ENCODE measurements at places on chromosomes 4 and X.

GRCh38 chr4:34964613-34965012 lies 1279.7 kb downstream of the ARAP2 start:
- DNase-seq: no peak

DNA sequence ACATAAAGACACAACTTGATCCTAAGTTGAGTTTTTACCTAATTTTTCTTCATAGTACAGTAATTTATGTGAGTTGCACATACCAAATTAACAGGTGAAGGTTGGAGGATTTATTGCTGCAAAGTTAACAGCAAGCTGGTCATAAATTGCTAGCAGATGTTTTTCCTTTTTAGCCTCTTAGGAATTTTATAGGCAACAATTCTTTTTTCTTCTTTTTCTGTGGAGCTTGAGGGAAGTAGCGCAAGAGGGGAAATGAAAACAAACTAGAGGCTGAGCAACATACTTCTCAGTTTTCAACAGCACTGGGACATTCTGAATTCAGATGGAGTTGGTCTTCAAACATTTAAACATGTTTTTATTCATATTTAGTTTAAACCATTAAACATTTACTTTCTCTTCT lies 63.7 kb upstream of the TLR2 start:
- DNase-seq: no peak

DNA sequence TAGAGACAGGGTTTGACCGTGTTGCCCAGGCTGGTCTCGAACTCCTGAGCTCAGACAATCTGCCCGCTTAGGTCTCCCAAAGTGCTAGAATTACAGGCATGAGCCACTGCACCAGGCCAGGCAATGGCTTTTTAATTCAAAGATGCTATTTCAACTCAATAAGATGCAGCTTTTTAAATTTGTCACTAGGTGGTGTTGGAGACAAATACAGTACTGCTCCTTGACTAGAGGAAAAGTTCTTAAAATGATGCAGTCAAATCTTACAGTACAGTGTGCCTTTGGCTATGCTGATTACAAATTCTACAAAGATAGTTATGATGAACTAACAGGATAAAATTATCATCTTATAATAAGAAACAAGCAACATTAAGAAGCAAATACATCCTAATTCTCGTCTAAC lies 441.1 kb downstream of the KCNIP4 start:
- no peak for DNase-seq

DNA sequence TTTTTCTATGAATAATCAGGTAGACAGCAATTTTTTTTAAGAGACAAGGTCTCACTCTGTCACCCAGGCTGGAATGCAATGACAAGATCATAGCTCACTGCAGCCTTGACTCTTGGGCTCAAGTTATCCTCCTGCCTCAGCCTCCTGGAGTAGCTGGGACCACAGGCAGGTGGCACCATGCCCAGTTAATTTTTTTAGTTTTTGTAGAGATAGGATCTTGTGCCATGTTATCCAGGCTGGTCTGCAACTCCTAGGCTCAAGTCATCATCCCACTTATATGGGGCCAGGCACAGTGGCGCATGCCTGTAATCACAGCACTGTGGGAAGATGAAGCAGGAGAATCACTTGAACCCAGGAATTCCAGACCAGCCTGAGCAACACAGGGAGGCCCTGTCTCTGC lies 26.8 kb downstream of the AFAP1 start:
- no peak for DNase-seq

DNA sequence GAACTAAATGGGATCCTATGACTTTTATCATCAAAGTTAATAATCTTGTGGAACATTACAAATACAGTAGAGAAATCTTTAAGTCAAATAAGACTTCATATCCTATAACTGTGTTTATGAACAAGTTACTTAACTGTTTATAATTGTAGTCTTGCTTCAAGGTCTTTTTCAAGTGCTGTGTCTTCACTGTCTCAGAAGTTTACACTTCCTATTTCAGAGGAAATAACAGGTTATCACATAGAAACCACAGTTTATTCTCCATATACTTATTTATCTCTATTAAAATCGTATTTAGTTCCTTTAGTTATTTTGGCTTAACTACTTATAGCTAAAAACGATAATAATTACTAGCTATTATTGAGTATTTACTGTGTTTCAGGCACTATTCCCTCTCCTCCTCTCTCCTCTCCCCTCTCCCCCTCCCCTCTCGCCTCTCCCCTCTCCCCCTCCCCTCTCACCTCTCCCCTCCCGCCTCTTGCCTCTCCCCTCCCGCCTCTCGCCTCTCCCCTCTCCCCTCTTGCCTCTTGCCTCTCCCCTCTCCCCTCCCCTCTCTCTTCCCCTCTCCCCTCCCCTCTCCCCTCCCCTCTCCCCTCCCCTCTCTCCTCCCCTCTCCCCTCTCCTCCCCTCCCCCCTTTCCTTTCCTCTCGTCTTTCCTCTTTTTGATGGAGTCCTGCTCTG lies 63.7 kb downstream of the RBPJ start:
- DNase-seq: no peak

DNA sequence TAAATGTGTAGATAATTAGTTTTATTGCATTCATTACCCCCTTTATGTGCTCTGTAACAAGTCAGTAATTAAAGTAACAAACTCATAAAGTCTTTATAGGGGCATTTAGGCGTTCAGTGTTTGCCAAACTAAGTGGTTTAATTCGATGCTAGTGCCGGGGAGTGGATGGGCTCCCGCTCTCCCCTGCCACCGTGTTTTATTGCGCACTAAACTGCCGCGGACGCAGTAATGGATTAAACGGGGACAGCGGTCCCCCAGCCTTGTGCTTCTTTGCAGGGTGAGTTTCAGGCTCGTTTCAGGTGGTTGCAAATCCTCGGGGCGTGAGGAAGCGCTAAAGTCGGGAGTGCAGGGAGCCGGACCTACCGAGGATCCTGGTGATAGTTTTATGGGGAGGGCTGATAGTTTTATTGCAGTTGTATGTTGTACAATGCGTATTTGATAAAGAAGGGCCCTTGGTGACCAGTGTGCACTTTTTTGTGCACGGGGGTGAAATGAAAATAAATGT lies 1.6 kb upstream of the PHOX2B start:
- DNase-seq: no peak

- no peak for DNase-seq
Measured at GRCh38 chrX:148741441-148741840, 241.0 kb downstream of the AFF2 start.

DNA sequence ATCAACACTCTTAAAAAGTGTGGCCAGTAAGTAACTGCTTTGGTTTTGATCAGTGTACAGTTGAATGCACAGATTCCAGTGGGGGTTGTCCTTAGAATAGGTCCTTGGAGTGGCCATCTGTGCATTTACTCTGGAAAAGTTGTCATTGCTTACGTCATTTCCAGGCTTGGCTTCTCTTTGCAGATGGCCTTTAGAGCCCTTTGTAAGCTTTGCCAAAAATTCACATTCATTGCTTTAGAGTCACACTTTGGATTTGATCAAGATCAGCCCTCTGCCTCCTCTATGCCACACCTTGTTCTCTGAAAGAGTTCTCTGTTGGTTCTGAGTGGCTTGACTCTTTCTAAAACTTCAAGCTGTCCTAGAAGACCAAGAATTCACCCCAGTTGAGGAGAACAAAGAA lies 83.9 kb downstream of the MAMLD1 start:
- DNase-seq: no peak

DNA sequence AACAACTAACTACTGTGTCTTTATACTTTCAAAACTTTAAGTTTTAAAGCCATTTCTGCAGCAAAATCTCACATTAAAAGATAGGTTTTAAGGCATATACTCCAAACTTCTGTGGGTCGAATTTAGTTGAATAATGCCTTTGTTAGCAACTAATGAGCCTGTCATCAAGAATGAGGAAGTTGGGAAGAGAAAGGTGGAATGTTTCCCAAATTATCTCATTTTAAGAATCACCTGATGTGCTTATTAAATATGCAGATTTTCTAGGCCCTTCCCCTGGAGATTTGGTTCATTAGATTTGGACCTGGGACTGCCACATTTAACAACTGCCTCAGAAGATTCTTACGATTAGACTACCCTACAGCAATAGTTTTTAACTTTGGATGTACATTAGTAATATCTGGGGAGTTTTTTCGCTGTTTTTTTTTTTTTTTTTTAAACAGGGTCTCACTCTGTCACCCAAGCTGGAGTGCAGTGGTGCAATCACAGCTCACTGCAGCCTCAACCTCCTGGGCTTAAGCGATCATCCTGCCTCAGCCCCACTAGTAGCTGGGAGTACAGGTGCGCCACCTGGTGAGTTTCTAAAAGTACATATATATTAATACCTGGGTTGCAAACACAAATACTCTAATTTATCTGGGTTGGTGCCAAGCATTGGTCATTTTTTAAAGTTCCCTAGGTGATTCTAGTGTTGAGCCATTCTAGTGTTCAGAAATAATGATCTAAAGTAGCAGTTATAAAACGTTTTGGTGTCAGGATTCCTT lies 16.1 kb upstream of the TASL start:
- DNase-seq: peak; percentile 33

- DNase-seq: peak; percentile 7
Measured at GRCh38 chr4:13599159-13599558, 28.4 kb downstream of the BOD1L1 start.

DNA sequence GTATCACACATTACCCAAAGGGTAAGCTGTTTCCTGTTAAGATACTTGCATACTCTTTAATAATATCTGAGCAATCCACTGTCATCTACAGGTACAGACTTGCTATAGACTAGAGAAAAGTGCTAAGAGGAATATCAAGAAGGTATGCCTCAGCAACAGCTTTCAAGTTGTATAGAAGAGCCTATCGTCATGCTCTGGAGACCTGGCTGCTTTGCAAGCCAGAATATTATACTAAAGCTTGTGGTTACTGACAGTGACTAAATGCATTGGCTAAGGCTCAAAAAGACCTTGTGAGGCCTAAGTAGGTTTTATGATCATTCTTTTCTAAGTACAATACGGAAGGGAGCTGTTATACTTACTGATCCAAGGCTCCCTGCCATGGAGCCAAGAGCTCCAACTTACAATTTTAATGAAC lies 11.3 kb downstream of the LAMP2 start:
- peak; percentile 7 for DNase-seq

- no peak for DNase-seq
Measured at GRCh38 chr4:127103681-127104115, 529.1 kb upstream of the INTU start.

GRCh38 chrX:34072906-34073305 lies 59.2 kb downstream of the FAM47A start:
- DNase-seq: no peak

DNA sequence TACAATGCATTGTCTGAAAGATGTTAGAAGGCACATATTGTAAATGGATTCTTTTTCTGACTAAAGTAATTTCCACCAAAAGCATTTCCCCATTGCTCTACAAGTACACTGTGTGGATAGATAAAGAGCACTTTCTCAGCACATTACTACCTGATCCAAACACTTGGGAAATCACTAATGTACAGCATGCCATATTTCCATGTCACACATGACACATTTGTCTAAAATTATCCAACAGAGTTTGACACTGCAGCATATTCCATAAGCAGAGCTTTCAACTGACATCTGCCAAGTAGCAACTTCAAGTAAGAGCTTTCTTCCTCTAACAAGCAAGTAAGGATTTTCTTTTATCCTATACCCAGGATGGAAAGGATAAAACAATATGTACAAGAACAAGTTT lies 49.5 kb downstream of the REELD1 start:
- DNase-seq: no peak

- DNase-seq: no peak
Measured at GRCh38 chr4:141079393-141079930, 53.8 kb downstream of the RNF150 start.

- DNase-seq: no peak
Measured at GRCh38 chr4:184364100-184364921, 110.0 kb downstream of the IRF2 start.

GRCh38 chrX:145041486-145041885 lies 205.8 kb upstream of the SPANXN1 start:
- no peak for DNase-seq

DNA sequence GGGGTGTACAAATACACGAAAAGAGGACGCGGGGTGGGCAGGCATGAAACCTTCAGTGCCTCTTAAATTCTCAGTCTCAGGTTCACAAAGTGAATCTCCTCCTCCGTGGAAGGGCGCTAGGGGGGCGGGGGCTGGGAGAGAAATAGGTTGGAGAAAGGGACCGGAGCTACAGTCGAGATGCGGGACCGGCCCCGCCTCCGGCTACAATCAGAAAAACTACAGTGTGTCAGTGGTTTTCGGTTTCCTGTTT lies 3.4 kb downstream of the MAML3 start:
- DNase-seq: peak; percentile 77

DNA sequence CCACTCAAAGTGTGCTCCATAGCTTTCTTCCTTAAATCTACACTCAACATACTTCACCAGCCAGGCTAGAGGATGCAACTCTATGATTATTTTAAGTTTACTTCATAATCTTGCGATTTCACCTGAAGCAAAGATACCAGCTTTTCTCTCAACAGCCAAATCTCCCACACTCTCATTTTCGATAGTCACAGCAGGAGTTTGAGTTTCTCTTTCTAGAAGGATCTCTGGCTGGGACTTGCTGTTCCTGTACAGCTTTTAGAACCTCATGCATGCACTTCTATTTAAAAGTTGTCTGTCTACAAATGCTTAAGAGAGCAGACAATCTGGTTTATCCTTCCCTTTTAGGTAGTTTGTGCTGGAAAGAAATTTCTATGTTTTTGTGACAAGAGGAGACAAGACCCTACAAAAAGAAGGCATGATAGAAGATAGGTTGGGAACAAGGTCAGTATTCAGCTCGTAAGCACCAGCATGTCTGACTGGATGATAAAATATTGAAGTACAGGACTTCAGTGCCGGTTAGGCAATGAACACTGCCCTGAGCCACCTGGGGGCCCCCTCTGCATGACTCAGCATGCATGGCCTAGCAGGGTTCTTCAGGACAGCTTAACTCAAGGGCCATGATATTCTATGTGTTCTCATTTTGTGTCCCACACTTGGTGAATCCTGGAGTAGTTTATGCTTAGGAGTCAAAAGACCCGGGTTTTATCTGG lies 65.6 kb downstream of the ATXN3L start:
- DNase-seq: peak; percentile 17

- DNase-seq: no peak
Measured at GRCh38 chr4:127149086-127149485, 483.7 kb upstream of the INTU start.

- DNase-seq: peak; percentile 40
Measured at GRCh38 chrX:27186671-27187070, 276.5 kb downstream of the PPP4R3C start.

DNA sequence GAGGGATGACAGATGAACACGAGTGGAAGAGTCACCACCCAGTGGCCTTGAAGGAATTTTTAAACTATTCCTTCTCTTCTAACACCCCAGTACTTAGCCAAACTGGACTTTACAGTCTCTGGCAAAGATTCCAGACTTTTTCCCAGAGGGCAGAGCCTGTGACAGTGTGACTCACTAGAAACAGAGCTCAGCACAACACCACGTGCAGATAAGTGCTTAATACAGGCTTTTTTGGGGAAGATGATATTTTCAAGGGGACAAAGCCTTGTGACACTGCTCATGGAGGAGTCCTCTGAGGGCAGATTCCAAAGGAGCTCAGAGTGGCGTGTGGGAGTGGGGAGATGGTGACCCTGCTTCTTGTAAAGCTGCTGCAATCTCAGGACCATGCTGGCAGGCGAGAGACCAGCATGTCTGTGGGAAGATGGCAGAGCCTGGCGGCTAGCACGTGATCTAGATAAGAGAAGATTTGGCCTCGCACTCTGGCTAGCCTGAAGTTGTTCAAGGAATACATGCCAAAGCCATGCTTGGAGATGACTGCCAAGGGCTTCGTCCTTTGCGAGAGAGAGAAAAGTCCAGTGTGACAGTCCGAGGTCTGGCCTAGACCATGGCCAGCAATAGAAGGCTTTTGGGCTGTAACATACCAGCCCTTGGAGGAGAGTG lies 2.4 kb downstream of the RAB33A start:
- no peak for DNase-seq

GRCh38 chr4:38514465-38515146 lies 149.4 kb upstream of the KLF3 start:
- peak; percentile 48 for DNase-seq

- no peak for DNase-seq
Measured at GRCh38 chr4:8589823-8590545, 2.6 kb upstream of the CPZ start.
